ENCODE measurements at places on chromosomes 3 and 15.

- peak; percentile 58 for DNase-seq
Measured at GRCh38 chr3:184145111-184145524, 10.0 kb downstream of the EIF2B5 start.

DNA sequence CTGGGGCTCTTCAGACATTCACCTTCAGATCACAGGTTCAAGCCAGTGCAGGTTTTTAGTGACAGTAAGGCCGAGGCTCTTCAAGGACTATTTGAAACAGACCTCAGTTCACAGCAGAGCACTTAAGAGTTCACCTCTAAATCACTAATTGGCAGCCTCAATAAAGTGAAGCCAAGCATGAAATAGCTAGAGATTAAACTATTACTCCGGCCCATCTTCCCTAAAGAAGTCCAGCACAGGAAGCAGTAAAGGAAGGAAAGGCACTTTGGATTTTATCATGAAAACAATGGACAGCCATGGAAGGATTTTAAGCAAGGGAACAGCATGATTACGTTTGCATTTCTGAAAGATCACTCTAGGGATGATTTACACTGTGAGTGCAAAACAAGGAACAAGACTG, 27.6 kb upstream of the ARL6 start:
- no peak for DNase-seq

- DNase-seq, result no peak
Measured at GRCh38 chr3:72100080-72100511, 315.1 kb upstream of the PROK2 start.

GRCh38 chr15:66885281-66885915, 180.0 kb upstream of the SMAD3 start:
- DNase-seq, result no peak

GRCh38 chr3:134486577-134487041, 752 bp downstream of the CEP63 start:
- peak; percentile 28 for DNase-seq

- no peak for DNase-seq
Measured at GRCh38 chr3:72724070-72724469, 124.2 kb downstream of the SHQ1 start.

- no peak for DNase-seq
Measured at GRCh38 chr3:95711789-95712188, 1102.6 kb upstream of the EPHA6 start.

Data from CD4-positive, alpha-beta T cell treated with Interleukin-6 for 4 hours (primary cell).